ENCODE measurements at places on chromosomes 2 and 18.

DNA sequence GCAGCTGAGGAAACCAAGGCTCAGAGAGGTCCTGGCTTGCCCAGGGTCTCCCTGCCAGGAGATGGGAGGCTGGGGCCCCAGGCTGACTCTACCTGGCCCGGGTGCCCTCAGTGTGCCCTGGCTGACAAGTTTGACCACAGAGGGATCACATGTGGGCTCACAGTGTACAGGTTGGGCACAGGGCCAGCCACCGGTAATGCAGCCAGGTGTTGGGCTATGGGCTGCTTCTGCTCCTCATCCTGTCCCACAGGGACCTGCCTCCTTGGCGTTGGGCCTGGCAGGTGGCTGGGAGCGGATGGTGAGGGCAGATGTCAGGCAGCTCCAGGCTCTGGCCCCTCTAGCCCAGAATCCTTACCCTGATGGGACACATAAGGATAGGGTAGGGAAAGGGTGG is 250.5 kb downstream of the LOXHD1 start:
- no peak for DNase-seq

DNA sequence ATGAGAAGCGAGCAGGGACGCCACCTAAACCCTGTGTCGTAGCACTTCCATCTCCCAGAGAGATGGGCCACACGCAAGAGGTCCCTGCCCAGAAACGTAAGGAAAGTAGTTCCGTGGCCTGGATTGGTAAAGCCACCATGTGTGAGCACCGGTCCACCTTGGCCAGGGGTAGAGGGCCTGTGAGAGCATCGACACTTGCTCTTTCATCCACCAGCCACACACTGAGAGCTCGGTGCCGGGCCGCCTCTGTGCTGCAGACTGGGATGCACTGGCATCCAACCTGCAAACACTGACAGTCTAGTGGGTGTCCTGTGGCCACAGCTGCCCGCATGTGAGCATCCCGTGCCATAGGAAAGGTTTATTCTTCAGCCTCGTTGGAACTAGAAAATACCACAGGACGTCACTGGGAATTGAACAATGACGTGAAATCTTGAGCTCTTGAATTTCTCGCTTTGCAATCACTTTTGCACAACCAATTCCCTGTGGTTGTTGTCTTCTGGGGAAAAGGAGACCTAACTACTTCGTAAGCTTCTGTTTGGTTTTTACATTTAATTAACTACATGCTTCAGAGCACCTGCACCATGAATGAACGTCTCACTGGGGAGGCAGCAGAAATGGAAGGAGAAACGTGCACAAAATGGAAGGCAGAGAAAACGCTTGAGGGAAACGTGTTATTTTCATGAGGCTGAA is 212.0 kb upstream of the RAB6C start:
- no peak for DNase-seq

DNA sequence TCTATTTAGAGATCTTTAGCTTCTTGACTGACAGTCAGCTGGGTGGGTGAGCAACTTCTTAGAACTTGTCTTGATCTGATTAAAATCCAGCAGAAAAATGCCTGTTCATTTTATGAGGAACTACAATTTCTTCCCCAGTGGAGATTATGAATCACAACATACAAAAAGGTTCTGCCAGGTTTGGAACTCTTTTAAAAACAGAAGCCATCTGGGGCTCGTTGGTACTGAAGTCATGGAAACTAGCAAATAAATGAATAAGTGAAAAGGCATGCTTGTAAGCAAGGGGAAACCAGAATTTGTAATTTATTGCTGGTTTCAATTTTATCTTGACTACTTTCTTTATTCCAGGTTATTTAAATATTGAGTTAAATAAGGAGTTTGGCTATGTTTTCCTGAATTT is 767.4 kb downstream of the MBD2 start:
- no peak for DNase-seq

- no peak for DNase-seq
Observed at GRCh38 chr2:133500917-133501316, 67.3 kb downstream of the NCKAP5 start.

GRCh38 chr2:7983451-7983850 is 698.4 kb upstream of the ID2 start:
- no peak for DNase-seq

Data from omental fat pad (tissue), 4 donors.